ENCODE measurements at places on chromosomes 3 and 15. TPM values are rescaled to one million over a fixed set of nuclear protein-coding genes. Genes with fewer than 3 reads are reported as not detected.

Gene NKIRAS1
- total RNA-seq: 3.8 TPM

Gene SLCO2A1
- total RNA-seq: not detected

Gene CFAP100
- total RNA-seq: not detected

Gene LRRC2
- total RNA-seq: 0.07 TPM

Gene DAZL
- total RNA-seq: not detected

Gene FGF12
- not detected for total RNA-seq

Gene FES
- 61.2 TPM for total RNA-seq

Gene DLL4
- 0.12 TPM for total RNA-seq

GRCh38 chr3:6216135-6217026 lies 644.5 kb upstream of the GRM7 start:
- DNase-seq: no peak
- no peaks in the 10 kb centered on the region for H3K27me3 ChIP-seq
- H3K27ac ChIP-seq: no peak overlapping the region
- no peaks in the 10 kb centered on the region for H3K36me3 ChIP-seq
- H3K4me3 ChIP-seq: no peak overlapping the region
- no peaks in the 10 kb centered on the region for H3K4me1 ChIP-seq

- H3K4me3 ChIP-seq: no peak overlapping the region
- H3K27me3 ChIP-seq: no peaks in the 10 kb centered on the region
- no peaks in the 10 kb centered on the region for H3K4me1 ChIP-seq
- no peak for DNase-seq
These were observed 83.3 kb downstream of the GLDN start for GRCh38 chr15:51424780-51425179.

- H3K27ac ChIP-seq: no peak overlapping the region
- H3K4me1 ChIP-seq: peaks cover 20% of the 10 kb centered on the region
- H3K36me3 ChIP-seq: no peaks in the 10 kb centered on the region
These were observed 73.1 kb downstream of the ATP2B2 start for GRCh38 chr3:10432156-10432845.

GRCh38 chr15:86054338-86054737 lies 25.3 kb upstream of the AGBL1 start:
- H3K4me1 ChIP-seq: no peaks in the 10 kb centered on the region
- H3K4me3 ChIP-seq: no peak overlapping the region
- peaks cover 3% of the 10 kb centered on the region for H3K27me3 ChIP-seq
- H3K36me3 ChIP-seq: no peaks in the 10 kb centered on the region
- no peak for DNase-seq

- no peaks in the 10 kb centered on the region for H3K27me3 ChIP-seq
- peaks cover 13% of the 10 kb centered on the region for H3K4me1 ChIP-seq
- no peak overlapping the region for H3K27ac ChIP-seq
These were observed 135.0 kb downstream of the TCF12 start for GRCh38 chr15:57053470-57053869.

DNA sequence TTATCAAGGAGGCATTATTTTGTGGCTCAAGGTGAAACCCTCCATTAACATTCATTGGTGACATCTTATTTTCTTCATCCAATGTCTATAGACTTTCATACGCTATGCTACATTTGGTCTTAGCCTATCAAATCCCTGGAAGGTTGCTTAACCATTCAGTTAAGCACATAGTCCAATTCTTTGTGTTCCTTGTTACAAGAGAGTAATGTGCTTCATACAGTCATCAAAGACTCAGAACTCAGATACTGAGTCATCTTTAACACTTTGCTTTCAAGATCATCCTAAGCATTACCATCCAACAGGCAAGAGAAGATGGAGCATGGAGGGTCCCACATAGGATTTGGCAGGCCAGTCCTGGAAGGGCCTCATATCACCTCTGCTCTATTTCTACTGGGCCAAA lies 1202.1 kb downstream of the ROBO1 start:
- H3K4me1 ChIP-seq: no peaks in the 10 kb centered on the region
- DNase-seq: no peak
- no peaks in the 10 kb centered on the region for H3K27me3 ChIP-seq
- no peaks in the 10 kb centered on the region for H3K36me3 ChIP-seq
- H3K27ac ChIP-seq: no peak overlapping the region

DNA sequence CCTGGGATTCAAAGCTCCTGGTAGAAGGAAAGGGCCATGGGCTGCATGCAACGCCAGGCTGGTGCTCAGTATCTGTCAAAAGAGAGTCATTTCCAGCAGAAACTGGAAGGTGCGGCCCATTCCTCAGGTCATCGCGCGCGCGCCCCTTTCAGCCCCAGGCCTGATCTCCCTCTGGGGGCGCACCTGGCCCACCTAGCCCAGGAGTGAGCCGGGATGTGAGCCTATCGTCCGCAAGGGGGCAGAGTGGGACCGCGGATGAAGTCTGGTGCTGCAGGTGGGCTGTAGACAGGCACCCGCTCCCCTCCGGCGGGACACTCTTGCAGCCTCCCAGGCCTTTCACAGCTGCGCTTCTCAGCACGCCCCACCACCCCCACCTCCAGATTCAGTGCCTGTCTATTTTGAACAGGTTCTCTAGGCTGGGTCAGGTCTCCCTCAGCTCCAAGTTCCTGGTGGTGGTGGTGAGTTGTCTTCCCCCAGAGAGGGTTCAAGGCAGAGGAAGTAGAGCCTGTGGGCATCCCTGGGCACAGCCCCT lies 5.8 kb upstream of the RPL29 start:
- H3K36me3 ChIP-seq: no peaks in the 10 kb centered on the region
- peaks cover 13% of the 10 kb centered on the region for H3K27me3 ChIP-seq
- no peak overlapping the region for H3K27ac ChIP-seq

GRCh38 chr3:111721747-111722146 lies 126.6 kb upstream of the ZBED2 start:
- peaks cover 32% of the 10 kb centered on the region for H3K36me3 ChIP-seq
- H3K4me1 ChIP-seq: peaks cover 10% of the 10 kb centered on the region
- no peak overlapping the region for H3K4me3 ChIP-seq
- no peak for DNase-seq
- no peak overlapping the region for H3K27ac ChIP-seq

DNA sequence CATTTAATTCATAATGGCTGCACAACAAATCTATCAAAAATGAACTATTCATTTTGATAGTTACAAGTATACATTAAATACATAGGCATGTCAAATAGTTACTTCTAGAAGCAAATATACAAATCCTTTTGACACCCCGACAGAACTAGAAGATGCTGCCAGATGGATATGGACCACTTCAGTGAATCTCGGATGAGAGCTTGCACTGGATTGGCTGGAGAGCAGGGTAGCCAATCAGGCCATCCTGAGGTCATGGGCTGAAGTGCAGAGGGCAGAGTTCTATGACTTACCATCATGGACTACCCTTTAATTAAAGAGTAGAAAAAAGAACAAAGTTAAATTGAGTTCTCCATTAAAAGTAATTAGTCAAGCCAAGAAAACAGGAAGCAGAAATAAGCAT lies 8.3 kb downstream of the CCNL1 start:
- H3K27me3 ChIP-seq: no peaks in the 10 kb centered on the region
- no peak for DNase-seq
- H3K4me3 ChIP-seq: no peak overlapping the region
- peaks cover 69% of the 10 kb centered on the region for H3K4me1 ChIP-seq
- peaks cover 85% of the 10 kb centered on the region for H3K36me3 ChIP-seq

DNA sequence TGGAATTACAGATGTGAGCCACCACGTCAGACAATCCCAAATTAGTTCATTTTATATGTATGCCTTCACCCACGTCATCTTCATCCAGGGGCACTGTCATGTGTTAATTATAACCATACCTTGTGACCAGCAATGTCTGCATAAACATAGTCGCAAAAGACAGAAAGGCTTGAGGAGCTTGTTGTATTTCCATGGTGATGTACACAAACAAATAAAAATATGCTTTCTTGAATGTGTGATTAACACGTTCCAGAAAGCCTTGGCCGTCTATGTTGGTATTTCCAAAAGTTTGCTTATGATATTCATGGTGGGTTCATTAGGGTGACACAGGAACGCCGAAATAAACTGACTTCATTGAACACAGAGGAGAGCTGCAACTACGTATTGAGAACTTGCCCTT lies 524.7 kb upstream of the ZNF717 start:
- H3K27me3 ChIP-seq: no peaks in the 10 kb centered on the region
- H3K4me1 ChIP-seq: no peaks in the 10 kb centered on the region
- no peak for DNase-seq
- no peaks in the 10 kb centered on the region for H3K36me3 ChIP-seq

DNA sequence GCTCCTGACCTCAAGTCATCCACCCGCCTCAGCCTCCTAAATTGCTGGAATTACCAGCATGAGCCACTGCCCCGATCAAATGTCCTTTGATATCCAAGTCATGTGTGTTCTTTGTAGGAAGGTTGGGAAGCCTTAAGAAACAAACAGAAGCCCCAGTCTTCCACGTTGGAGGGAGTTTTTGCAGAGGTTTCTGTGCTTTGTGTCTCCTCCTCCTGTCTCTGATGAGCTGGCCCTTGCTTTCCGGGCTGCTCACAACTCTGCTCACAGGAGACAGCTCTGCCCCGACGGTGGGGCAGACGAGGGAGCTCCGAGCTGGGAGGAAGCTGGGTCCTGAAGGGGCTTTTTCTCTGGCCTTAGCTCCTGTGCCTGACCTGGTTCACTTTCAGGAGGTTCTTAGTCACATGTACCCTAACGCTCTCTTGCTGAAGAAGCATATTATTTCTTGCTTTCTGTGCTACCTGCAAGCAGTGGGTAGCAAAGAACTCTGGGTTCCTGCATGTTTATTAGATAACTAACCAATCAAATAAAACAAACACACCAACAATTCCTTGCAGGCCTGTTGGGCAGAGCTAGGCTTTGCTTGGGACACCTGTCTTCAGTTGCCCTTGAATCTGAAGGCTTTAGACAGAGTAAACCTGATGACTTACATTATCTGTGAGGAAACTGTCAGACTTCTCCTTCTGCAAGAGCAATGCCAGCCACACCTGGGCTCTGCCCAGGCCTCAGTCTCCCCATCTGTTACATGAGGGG lies 52.6 kb upstream of the SMAD6 start:
- H3K4me1 ChIP-seq: no peaks in the 10 kb centered on the region
- H3K4me3 ChIP-seq: no peak overlapping the region

- no peak overlapping the region for H3K4me3 ChIP-seq
- H3K27me3 ChIP-seq: no peaks in the 10 kb centered on the region
- no peaks in the 10 kb centered on the region for H3K36me3 ChIP-seq
- H3K4me1 ChIP-seq: no peaks in the 10 kb centered on the region
- no peak for DNase-seq
These were observed 364.0 kb upstream of the IL12A start for GRCh38 chr3:159624616-159625015.

- H3K4me1 ChIP-seq: peaks cover 27% of the 10 kb centered on the region
- DNase-seq: no peak
- peaks cover 1% of the 10 kb centered on the region for H3K36me3 ChIP-seq
- no peak overlapping the region for H3K4me3 ChIP-seq
These were observed 5.9 kb upstream of the NGRN start for GRCh38 chr15:90259524-90259923.

GRCh38 chr15:66923438-66923881 lies 141.9 kb upstream of the SMAD3 start:
- peaks cover 13% of the 10 kb centered on the region for H3K4me1 ChIP-seq
- no peak overlapping the region for H3K27ac ChIP-seq
- DNase-seq: peak; percentile 57

Measured in activated CD8-positive, alpha-beta memory T cell treated with anti-CD3 and anti-CD28 coated beads, Interleukin-2, amount 10 ng/mL, durations not matched to agents 7 days and 5 days (primary cell).